ENCODE measurements at places on chromosomes 1 and 21. TPM values are rescaled to one million over a fixed set of nuclear protein-coding genes. Genes with fewer than 3 reads are reported as not detected.

Gene SLC45A1
- polyA plus RNA-seq: 3.7 TPM

DNA sequence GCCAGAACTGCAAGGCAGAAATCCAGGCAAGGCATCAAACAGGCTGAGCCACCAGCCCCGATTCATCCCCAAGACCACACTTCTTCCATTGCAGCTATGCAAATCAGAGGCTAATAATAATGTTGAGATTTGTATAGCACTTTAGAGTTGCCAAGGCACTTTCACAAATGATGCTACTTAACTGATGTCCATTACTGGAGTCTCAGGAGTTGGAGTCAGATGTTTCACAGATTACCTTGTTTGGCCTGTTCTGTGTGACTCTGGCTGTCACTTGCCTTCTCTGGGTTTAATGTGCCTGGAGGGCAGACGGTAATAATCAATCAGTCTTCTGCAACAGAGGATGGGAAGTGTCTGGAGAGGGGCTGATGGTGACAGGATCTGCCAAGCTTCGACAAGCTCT, 40.8 kb upstream of the MPZL1 start:
- DNase-seq: no peak

DNA sequence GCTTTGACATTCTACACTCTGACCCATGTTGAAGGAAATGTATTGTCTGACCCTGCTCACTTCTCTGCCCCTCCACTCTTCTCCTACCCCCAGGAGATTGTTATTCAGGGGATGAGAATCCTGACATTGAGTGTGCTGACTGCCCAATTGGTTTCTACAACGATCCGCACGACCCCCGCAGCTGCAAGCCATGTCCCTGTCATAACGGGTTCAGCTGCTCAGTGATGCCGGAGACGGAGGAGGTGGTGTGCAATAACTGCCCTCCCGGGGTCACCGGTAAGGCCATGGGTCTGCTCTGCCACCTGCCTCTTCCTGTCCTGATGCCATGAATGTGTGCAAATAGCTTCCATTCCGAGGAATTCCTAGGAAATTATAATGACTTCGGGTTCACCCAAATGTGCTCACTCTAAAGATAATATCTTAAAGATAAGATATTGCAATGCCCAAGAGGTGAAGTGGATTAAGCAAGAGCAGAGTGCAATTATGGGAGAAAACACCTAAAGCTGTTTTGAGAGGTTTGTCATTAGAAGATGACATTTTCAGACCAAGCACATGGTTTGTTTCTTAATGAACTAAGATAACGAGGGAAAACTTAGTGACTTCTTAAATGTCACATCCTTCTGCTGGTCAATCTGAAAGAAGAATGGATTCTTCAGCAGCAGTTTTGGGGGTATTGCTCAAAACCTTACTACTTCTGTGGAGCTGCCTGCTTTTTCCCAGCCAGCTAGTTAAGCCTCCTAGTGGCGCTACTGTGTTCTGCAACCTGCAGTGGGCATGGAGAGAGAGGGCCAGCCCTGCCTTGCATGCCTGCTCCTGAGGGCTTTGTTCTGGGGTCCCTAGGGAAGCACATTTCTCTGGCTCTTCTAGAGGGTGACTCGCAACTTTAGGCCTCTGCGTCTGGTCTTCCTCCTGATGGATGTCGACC, 41.6 kb downstream of the LAMC2 start:
- no peak for DNase-seq

- no peak for DNase-seq
Observed at GRCh38 chr1:18891426-18891780, 11.0 kb downstream of the ALDH4A1 start.

GRCh38 chr1:167291539-167292185, 71.0 kb downstream of the POU2F1 start:
- no peak for DNase-seq

DNA sequence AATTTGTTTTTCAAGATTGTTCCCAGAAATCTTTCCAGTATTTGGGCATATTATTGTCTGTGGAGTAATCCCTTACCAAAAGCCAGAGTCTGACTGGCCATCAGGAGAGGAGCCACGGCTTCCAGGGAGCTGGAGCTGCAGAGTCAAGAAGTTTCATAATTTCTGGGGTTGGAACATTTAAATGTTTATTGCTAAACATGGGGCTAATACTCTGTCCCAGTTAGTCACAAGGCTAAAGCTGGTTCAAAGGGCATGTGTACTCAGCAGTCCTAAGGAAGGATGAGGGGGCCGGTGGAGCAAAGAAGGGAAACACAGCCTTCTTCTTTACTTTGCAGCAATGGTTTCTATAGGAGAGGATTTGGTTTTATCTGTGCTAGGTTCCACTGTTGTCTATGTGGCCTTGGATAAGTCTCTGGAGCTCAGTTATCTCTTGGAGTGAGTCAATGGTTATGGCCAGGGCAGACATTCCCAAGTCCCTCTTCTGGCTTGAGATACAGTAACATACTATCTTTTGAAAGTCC, 9.5 kb downstream of the DENND2D start:
- no peak for DNase-seq

DNA sequence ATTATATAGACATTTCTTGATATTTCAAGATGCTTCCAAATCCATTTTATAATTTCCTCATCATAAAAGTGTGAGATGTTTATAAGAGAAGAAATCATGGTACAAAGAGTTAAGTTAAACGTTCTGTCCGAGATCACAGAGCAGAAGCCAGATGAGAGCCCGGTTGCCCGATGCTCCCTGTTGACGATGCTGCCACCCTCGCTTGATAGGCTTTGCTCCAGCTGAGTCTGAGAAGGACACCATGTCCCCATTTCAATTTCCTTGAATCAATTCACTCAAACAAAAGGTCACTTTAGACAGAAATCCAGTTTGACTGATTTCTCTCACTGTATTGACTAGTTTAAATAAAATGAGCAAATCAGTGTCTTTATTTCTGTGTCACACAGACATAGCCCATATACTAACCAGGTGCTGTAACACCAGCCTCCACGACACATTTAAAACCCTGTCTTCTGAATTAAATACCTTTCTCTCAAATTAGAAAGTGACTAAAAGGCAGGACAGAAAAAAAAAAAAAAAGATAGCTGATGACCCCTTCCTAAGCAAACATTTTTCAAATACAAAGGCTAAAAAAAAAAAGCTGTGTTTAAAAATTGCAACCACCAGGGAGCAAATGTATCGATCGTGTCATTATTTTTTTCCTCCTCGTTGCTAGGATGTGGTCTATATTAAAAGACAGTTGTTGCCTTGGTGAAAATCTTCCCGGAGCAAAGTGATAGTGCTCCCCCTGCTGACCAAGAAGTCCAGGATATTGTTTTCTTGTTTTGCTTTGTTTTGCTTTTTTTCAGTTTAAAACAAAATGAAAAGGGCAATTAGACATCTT, 35.2 kb downstream of the DNASE2B start:
- peak; percentile 54 for DNase-seq

- DNase-seq: no peak
Observed at GRCh38 chr21:34553151-34553952, 41.3 kb upstream of the KCNE1 start.

Gene PTPRU
- polyA plus RNA-seq: 16.0 TPM

Gene CELA3B
- not detected for polyA plus RNA-seq

DNA sequence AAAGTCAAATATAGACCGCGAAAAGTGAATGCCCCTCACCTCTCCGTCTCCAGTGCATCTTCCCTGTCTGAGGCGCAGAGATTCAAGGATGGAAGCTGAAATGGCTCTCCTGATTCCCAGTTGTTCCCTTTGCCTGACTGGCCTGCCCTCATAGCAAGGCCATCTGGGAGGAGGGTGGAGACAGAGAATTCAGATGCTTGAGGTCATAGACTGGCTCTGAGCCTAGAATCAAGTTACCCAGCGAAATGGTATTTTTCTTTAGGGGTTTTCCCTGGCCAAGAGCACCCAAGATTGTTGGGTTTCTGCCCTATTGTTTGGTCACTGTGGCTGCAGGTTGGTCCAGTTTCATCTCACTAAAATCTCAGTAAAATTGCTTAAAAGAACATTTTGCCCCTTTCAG, 7.2 kb downstream of the METTL13 start:
- DNase-seq: no peak

DNA sequence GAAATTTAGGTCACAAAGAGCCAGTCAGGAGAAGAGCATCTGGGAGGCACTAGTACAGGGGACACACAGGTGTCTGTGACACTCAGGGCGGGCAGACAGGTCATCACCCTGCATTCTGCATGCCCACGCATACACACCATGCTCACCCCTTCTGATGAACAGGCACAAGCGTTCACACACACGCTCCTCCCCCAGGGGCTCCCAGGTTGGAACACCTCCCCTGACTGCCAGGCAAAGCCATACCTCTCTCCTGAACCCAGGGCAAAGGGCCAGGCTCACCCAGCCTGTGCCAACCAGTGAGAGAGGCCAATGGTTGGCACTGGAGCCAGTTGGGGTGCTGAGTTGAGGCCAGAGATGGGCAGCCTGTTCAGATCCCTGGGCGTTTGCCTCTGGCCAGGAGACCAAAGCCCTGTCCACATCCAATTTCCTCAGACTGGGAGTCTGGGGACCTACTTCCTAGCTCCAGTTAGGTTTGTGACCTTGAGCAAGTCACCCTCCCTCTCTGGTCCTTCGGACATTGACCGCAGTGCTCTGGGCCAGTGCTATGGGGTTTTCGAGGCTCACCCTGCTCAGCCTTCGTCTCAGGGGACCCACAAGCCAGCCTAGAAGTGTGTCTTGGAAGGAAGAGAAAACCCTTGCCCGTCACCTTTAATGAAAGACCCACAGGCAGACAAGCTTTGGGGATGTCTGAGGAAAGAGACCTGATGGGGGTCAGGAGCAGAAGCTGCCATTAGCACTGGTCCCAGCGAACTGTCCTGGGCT, 5.8 kb upstream of the LAD1 start:
- no peak for DNase-seq

All from left renal cortex interstitium (tissue), 4 donors.